ENCODE measurements at places on chromosomes 11 and 22. TPM values are rescaled to one million over a fixed set of nuclear protein-coding genes. Genes with fewer than 3 reads are reported as not detected.

DNA sequence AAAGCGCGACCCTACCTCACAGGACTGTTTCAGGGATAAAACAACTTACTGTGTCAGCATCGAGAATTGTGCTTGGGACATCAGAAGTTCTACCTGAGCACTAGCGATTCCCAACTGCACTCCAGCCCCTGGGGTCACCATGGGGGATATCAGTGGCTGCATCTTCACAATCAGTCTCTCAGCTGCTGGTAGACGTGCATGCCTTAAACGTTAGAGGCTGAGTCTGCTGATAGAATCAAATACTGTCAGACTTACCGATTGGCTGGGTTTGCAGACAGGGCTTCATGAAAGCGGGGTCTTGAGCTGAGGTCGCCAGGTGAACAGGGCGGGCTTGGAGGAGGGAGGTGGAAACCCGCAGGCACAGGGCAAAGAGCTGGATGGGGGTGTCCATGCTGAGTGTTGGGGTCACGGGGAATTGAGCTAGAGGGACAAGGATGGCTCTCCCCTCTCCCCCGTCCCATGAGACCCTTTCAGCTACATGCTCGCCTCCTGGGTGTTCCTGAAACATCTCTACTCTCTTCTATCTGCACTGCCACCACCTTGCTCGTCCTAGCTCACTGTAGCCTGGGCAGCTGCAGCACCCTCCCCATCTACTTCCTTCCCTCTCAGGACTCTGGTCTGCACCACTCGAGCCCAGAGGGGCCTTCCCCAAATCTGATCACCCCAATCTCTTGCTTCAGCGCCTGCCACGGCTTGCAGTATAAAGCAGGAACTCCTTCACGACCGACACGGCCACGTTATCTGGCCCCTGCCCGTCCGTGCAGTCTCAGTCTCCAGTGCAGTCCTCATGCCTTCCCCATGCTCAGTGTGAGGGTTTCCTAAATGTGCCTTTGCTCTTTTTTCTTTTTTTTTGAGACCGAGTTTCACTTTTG, 43.5 kb downstream of the ST14 start:
- H3K4me1 ChIP-seq: no peaks in the 10 kb centered on the region
- no peaks in the 10 kb centered on the region for H3K27me3 ChIP-seq
- no peak overlapping the region for H3K4me3 ChIP-seq
- no peak for DNase-seq
- no peak overlapping the region for H3K27ac ChIP-seq

GRCh38 chr22:27063841-27064240, 406.5 kb downstream of the MIAT start:
- no peaks in the 10 kb centered on the region for H3K4me1 ChIP-seq
- H3K27me3 ChIP-seq: no peaks in the 10 kb centered on the region
- no peak overlapping the region for H3K4me3 ChIP-seq
- H3K36me3 ChIP-seq: no peaks in the 10 kb centered on the region
- no peak for DNase-seq
- no peak overlapping the region for H3K27ac ChIP-seq

GRCh38 chr22:24214467-24215285, 30.2 kb downstream of the GGT5 start:
- no peaks in the 10 kb centered on the region for H3K4me1 ChIP-seq
- H3K36me3 ChIP-seq: no peaks in the 10 kb centered on the region
- H3K27me3 ChIP-seq: no peaks in the 10 kb centered on the region
- no peak overlapping the region for H3K27ac ChIP-seq
- DNase-seq: no peak

GRCh38 chr11:61779666-61780525, 12.5 kb downstream of the TMEM258 start:
- H3K4me3 ChIP-seq: no peak overlapping the region
- no peaks in the 10 kb centered on the region for H3K27me3 ChIP-seq
- DNase-seq: no peak
- H3K27ac ChIP-seq: no peak overlapping the region
- H3K36me3 ChIP-seq: no peaks in the 10 kb centered on the region
- peaks cover 22% of the 10 kb centered on the region for H3K4me1 ChIP-seq

GRCh38 chr11:57751676-57752253, at the start of gene BTBD18:
BTBD18 (minus strand) TSS chr11:57751819; CDS start chr11:57751188, 631 bp downstream.
- H3K27me3 ChIP-seq: no peaks in the 10 kb centered on the region
- H3K36me3 ChIP-seq: no peaks in the 10 kb centered on the region
- peak; percentile 66 for DNase-seq
- no peak within 1 kb of the TSS for H3K27ac ChIP-seq
- peaks cover 12% of the 10 kb centered on the region for H3K4me1 ChIP-seq
- H3K4me3 ChIP-seq: no peak within 1 kb of the TSS

DNA sequence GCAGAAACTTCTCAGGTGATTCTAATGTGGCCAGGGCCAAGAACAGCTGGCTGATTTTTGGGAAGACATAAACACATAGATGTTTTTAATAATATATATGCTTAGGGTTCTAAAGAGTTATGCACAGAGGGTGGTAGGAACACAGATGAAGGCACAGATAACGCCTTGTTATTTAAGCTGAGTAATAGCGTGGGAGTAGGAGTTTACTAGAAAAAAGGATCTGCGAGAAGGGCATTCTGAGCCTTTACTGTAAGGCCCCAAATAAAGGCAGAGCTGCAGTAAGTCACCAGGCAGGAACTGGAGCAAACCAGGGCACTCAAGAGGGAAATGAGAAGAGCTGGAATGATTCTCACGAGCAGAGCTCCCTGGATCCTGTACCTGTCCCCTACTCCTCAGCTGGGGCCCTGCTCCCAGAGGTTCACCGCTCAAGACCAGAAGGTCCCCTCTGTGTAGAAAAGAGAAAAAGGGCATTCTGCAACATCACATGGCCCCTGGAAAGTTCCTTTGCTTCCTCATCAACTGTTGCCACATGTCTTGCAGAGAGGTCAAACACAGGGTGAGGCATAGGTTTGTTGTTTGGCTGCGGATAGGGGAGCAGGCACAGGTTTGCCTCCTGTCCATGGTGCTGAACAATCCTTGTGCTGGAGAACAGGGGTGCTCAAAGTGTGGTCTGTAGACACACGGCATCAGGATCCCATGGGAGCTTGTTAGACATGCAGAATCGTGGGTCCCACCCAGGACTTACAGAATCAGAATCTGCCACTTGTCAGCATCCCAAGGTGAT, 125.7 kb downstream of the TENM4 start:
- H3K27ac ChIP-seq: no peak overlapping the region
- no peak for DNase-seq
- H3K4me1 ChIP-seq: no peaks in the 10 kb centered on the region
- H3K27me3 ChIP-seq: no peaks in the 10 kb centered on the region

DNA sequence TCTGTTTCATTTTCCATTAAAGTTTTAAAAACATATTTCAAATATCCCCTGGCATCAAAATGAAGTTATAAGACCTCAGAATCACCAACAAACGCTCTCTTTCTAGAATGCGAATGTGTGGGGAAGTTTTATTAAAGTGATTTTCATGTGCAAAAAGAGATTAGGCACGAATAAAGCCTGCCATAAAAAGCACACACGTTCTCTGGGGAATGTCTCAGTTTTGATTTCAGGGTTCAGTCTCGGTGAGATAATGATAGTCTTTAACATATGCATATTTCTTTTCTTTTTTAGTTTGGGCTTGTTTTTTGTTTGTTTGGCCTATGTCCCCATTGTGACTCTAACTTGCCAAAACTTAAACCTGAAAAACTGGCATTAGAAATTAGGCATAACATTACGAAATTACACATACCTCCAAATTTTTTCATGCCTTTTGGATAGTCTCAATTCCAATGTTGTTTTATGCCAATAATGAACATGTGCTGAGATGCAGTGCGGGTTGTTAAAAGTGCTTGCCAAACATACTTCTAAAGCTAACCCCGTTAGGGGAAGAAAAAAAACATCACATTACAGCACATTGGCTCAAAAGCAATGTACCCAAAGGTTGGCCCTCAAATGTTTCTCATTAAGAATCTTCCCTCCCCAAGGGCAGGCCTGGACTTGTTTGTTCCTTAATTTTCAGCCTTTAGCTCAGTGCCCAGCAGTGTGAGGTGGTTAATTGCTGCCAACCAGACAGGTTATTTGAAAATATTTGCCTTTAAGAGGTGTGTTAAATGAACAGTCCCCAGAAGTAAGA, 33.2 kb upstream of the FBLN1 start:
- no peaks in the 10 kb centered on the region for H3K27me3 ChIP-seq
- H3K4me3 ChIP-seq: no peak overlapping the region
- H3K36me3 ChIP-seq: no peaks in the 10 kb centered on the region
- peaks cover 4% of the 10 kb centered on the region for H3K4me1 ChIP-seq
- H3K27ac ChIP-seq: no peak overlapping the region

DNA sequence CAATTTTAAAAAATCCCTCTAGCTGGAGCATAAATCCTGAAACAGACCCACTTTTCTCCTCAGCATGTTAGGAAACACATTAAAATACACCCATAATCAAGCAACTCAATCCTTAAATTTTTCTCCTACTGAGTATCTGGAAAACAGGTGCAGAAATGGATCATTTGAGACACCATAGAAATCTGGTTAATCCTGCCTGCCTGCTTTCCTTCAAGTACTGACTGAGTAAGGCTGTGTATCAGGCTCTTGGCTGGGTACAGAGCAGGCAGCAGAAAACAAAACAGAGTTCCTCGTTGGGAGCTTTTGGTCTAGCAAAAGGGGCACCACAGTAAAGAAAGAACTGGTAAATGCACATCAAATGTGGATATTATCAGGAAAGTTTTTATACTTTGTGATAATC, 1.9 kb downstream of the KCNQ1OT1 start:
- H3K36me3 ChIP-seq: no peaks in the 10 kb centered on the region
- DNase-seq: no peak

OR52I2 gene
- not detected for total RNA-seq

MICAL2 gene
- total RNA-seq: 16.6 TPM
